ENCODE measurements at places on chromosomes 4 and X.

DNA sequence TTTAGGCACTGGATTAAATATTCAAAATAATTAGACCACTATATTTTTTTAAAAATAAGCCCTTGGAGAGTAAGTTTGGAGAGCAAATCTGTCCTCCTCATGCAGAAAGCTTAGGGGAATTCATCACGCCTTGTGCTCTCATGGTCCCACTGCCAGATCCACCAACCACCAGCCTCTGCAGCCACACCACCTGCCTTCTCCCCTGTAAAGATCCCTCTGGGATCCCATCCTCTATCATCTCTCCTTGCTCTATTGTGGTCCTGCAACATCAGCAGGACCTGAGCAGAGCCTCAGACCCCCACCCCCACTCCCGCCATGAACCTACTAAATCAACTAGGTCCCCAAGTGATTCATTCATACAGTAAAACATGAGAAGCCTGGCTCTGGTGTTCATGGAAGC, 482.6 kb upstream of the GALNT7 start:
- DNase-seq = no peak

DNA sequence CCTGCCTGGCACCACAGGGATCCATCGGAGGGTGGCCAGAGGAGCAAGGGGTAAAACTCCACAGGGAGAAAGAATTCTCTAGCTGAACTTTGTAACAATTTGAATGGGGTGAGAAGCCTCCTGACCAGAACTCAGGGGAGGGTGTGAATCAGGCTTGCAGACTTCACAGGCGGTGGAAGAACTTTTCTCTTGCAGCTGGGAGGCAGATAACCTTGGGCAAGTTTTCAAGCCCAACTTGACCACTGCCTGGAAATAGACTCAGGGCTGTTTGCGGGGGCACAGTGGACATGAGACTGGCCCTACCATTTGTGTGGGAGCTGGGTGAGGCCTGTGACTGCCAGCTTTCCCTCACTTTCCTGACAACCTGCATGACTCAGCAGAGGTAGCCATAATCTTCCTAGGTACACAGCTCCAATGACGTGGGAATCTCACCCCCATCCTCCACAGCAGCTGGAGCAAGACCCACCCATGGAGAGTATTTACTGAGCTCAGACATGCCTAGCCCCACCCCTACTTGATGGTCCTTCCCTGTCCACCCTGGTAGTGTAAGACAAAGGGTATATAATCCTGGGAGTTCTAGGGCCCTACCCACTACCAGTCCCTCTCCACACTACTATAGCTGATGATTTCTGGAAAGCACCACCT, 210.0 kb upstream of the AGTR2 start:
- no peak for DNase-seq

GRCh38 chrX:129647418-129648410, 7.0 kb downstream of the APLN start:
- no peak for DNase-seq

DNA sequence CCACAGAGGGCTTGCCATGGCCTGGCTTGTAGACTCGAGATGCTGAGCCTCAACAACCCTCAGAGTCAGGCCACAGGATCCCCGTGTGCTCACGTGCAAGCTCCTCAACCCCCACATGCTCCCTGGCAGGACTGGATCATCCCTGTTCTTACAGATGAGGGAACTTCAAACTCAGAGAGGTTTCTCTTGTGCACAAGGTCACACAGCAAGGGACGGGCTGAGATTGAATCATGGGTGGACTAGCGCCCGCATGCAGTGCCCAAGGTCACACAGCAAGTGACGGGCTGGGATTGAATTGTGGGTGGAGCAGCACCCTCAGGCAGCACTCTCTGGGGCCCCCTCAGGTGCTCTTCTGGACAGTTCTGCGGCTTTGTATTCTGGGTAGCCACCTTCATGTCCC, 60.6 kb upstream of the AFAP1 start:
- no peak for DNase-seq

GRCh38 chr4:155787113-155787710, 28.4 kb downstream of the GUCY1B1 start:
- peak; percentile 58 for DNase-seq

GRCh38 chr4:148373093-148373492, 69.1 kb downstream of the NR3C2 start:
- no peak for DNase-seq

GRCh38 chr4:123288309-123289025, 108.1 kb upstream of the SPRY1 start:
- DNase-seq = no peak

GRCh38 chrX:45668686-45669443, 468.2 kb upstream of the DIPK2B start:
- DNase-seq = peak; percentile 48

DNA sequence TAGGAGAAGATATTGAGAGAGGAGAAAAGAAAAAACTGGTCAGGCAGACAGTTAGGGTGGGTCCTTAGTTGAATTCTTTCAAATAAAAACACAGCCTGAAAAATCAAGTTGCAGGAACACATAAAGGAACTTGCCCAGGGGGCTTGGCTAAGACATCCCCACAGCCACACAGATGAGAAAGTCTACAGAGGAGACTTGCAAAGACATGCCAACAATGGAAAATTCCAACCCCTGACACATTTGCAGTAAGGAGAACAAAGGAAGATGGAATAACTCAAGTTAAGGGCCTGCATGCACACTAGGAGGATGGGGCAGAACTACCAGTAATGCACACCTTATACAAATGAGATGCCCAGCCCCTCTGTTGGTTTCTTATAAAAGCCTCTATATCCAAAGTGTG, 197.6 kb downstream of the CPXCR1 start:
- DNase-seq = no peak

DNA sequence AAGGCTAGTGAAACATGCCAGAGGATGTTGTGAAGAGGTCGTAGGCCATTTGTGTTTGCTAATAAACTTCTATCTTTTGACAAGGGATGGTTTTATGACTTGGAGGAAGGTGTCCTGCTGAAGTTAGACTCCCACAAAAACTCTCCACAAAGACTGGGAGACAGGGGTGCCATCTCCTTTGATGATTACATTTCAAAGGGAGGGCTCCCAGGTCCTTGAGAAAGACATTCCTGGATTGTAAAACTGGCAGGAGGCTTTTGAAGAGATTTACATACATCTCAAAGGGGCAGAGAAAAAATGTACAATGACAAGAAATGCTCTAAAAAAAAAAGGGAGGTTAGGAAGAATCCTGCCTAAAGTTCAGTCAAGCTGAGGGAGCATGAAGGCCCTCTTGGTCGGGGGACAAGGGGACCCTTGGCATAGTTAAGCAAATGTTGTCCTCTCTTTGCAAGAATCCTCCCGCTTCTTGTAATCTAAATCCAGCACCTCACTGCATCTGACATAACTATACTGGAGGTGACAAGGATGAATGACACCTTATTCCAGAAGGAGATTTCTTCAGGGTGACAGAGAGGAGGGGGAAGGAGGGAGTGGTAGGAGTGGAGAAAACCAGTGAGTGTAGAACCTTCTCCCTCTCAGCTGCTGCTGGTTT, 41.1 kb upstream of the MGST2 start:
- DNase-seq = no peak

DNA sequence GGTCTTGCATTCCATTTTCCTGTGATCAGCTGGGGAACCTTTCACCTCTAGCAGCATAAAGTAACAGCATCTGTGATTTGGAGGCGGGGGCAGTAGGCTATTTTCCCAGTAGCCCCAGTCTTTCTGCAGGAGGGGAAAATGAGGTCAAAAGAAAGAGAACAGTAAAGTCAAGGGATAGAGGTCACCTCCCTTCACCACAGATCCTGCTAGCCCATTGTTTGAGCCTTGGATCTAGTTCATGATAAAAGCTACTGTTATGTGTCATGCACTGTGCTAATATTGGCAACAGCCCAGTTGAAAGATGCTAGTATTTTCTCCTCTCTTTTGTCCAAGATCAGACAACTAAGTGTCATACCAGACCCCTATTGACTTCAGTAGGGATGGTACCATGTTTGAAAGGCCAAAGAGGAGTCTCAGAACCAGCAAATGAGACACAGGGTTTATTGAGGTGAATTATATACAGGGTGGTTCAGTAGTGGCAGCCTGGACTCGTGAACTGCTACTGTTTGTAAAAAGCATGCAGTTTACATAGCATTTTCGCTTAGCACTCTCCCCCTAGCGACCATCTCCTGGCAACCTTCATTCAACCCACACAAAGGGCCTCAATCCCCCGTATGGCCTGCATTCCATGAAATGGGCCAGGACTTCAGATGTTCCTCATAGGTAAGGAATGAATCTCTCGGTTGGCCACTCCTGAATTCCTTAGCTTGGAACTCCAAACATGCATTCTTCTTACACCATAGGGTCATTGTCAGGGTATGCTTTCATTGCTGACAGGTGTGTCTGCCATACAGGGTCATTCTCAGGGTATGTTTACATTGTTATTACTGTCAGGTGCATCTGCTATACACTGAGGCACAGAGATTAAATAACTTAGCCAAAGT, 170.0 kb upstream of the FRMPD4 start:
- DNase-seq = peak; percentile 9

GRCh38 chrX:39195156-39195555, 393.9 kb downstream of the MID1IP1 start:
- no peak for DNase-seq

- DNase-seq = peak; percentile 10
Observed at GRCh38 chr4:14792702-14793227, 209.5 kb upstream of the CPEB2 start.

DNA sequence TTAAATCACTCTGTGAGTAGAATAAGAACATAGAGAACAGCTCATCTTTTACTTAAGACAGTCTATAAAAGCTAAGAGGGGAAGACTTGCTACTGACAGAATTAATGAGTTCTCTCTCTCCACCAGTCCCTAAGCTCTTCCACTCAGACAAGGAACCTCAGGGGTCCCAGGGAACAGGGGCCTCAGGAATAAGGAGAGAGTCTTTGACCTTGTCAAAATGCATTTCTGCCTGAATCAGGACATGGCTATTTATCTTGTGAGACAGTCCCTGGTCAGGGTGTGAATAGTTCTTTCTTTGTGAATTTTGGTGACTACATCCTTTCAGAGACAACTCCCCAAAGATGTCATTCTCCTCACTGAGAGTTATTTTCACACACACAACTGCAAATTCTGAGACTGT, 218.7 kb upstream of the HS3ST1 start:
- no peak for DNase-seq

- no peak for DNase-seq
Observed at GRCh38 chr4:6935965-6936364, 26.3 kb downstream of the TBC1D14 start.

- DNase-seq = no peak
Observed at GRCh38 chrX:107827030-107827831, 1.6 kb downstream of the MID2 start.

GRCh38 chrX:115388879-115389278, 99.4 kb downstream of the LUZP4 start:
- no peak for DNase-seq

- DNase-seq = peak; percentile 14
Observed at GRCh38 chr4:168421671-168422070, 58.6 kb downstream of the DDX60L start.

DNA sequence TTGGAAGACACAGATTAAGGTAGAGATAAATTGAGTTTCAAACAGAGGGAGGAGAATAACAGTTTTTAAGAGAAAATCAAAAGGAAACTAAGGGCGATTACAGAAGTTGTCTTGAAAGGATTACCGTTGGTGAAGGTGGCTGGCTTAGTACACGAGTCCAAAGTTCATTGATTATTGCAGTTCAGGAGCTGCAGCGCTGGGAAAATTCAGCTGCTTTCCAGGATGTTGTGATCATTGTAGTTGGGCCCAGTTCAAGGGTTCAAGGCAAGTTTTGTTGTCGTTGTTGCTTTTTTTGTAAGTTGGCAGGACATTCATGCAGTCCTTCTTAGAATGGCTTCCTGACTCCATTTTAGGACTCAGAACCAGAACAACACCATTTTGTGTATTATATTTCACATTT, 461.7 kb downstream of the RAPGEF2 start:
- no peak for DNase-seq

DNA sequence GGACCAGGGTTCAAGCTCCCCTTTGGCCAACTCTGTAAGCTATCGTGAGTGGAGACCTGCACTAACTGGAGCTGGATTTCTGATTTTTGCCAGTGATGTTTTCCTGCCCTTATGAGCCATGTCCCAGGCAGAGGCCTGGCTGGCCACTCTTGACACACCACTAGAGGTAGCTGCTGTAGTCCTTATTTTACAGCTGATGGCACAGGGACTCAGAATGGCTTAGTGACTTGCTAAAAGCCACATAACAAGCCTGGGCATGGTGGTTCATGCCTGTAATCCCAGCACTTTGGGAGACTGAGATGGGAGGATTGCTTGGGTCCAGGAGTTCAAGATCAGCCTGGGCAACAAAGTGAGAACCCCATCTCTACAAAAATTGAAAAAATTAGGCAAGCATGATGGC, 33.4 kb downstream of the CYTL1 start:
- DNase-seq = no peak

GRCh38 chr4:52036886-52037530, 1.1 kb downstream of the SGCB start:
- DNase-seq = no peak

All from kidney glomerular epithelial cell (primary cell).